ENCODE measurements at places on chromosomes 12 and 14. TPM values are rescaled to one million over a fixed set of nuclear protein-coding genes. Genes with fewer than 3 reads are reported as not detected.

DNA sequence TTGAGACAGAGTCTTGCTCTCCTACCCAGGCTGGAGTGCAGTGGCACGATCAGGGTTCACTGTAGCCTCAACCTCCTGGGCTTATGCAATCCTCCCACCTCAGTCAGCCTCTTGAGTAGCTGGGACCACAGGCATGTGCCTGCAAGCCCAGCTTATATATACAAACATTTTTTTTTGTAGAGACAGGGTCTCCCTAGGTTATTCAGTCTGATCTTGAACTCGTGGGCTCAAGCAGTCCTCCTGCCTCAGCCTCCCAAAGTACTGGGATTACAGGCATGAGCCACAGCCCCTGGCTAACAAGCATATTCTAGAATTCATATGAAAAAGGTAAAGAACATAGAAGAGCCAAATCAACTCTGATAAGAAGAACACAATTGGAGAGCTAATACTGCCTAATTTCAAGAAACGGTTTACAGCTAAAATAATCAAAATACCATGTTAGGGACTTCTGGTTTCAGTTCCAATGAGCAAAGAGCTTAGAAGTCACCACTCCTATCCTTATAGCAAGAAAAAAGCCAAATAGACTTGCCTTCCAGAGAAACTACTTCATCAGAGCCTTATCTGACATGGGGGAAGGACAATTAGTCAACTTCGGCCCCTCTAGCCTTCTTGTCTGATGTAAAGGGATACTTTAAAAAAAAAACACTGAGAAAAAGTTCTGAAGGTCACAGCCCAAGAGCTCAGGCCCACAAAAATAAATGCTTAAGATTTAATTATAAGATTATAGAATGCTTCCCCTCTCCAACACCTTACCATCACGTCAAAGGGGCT, 37.6 kb downstream of the TMEM116 start:
- H3K27me3 ChIP-seq = no peaks in the 10 kb centered on the region
- no peaks in the 10 kb centered on the region for H3K4me1 ChIP-seq
- H3K4me3 ChIP-seq = no peak overlapping the region
- H3K27ac ChIP-seq = no peak overlapping the region
- no peaks in the 10 kb centered on the region for H3K36me3 ChIP-seq

DNA sequence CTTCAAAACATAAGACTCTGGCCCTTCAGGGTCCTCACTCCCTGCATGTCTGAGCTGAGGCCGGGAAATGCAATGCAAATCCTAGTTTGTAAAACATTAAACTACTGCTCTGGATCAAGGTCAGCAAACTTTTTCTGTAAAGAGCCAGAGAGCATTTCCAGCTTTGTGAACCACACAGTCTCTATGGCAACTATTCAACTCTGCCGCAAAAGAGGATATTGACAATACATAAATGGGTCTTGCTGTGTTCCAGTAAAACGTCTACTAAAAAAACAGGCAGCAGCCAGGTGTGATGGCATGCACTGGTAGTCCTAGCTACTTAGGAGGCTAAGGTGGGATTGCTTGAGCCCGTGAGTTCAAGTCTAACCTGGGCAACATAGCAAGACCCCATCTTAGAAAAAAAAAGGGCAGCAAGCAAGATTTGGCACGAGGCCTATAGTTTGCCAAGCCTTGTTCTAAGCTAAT, 22.3 kb downstream of the DDX24 start:
- no peak for DNase-seq
- H3K36me3 ChIP-seq = peaks cover 63% of the 10 kb centered on the region
- H3K4me1 ChIP-seq = peaks cover 13% of the 10 kb centered on the region
- no peaks in the 10 kb centered on the region for H3K27me3 ChIP-seq

DNA sequence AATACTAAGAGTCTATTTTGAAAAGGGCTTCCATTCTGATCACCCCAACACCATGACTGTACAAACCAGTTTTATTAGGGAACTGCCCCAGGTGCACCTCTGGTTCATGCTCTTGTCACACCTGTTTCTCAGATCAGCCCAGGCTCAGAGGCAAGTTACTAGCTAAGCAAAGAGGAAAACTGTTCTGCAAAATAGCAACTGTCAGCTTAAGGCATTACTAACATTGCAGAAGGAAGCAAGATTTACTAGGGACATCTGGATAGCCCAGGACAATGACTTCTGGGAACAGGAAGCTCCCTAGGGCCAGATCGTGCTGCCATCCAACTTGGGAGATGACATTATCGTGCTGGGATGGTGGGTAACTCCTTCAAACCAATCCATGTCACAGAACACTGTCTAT, 30.1 kb downstream of the ANAPC7 start:
- no peaks in the 10 kb centered on the region for H3K4me1 ChIP-seq
- peaks cover 72% of the 10 kb centered on the region for H3K36me3 ChIP-seq
- DNase-seq = no peak
- H3K27ac ChIP-seq = no peak overlapping the region
- H3K27me3 ChIP-seq = no peaks in the 10 kb centered on the region

DNA sequence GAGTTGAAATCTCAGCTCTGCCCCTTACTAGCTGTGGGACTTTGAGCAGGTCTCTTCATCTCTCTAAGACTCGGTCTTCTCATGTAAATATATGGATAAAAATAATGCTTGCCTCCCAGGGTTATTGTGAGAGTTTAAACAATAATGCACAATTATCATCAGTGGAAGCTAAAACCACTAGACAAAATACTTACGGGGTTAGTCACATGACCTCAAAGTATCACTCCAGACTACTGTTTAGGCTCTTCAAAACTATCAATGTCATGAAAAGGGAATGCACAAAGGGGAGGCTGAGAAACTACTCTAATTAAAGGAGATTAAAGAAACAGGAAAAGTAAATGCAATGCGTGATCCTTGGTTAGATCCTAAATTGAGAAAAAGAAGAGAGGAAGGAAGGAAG, 24.5 kb upstream of the TSPAN11 start:
- H3K4me1 ChIP-seq = no peaks in the 10 kb centered on the region
- no peaks in the 10 kb centered on the region for H3K36me3 ChIP-seq
- no peak overlapping the region for H3K27ac ChIP-seq
- DNase-seq = no peak

- no peak for DNase-seq
- no peak overlapping the region for H3K4me3 ChIP-seq
- no peaks in the 10 kb centered on the region for H3K27me3 ChIP-seq
- no peaks in the 10 kb centered on the region for H3K36me3 ChIP-seq
- no peak overlapping the region for H3K27ac ChIP-seq
Observed at GRCh38 chr12:24462946-24463345, 486.0 kb downstream of the BCAT1 start.

DNA sequence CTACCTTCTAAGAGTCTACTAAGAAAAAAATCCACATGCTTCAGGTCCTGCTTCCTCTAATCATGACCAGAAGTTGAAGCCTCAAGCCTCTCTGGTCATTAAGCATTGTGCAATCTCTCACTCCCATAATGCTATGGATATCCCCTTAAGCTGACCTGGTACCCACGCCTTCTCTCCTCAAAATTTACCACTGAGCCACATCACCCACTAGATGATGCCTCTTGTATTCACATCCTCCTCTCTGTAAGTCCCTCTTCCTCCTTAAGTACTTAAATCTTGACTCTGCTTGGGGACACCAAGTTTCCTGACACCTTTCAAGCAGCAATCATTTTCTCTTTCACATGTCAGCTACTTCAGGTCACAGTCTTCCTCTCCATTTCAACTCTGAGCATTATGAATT, 9.8 kb downstream of the GALNT4 start:
- H3K27ac ChIP-seq = no peak overlapping the region
- no peaks in the 10 kb centered on the region for H3K27me3 ChIP-seq
- no peak overlapping the region for H3K4me3 ChIP-seq
- H3K4me1 ChIP-seq = peaks cover 27% of the 10 kb centered on the region

GRCh38 chr12:120713861-120714482, 3.7 kb downstream of the UNC119B start:
- H3K27me3 ChIP-seq = no peaks in the 10 kb centered on the region
- peaks cover 47% of the 10 kb centered on the region for H3K4me1 ChIP-seq
- DNase-seq = peak; percentile 87
- no peak overlapping the region for H3K4me3 ChIP-seq

DNA sequence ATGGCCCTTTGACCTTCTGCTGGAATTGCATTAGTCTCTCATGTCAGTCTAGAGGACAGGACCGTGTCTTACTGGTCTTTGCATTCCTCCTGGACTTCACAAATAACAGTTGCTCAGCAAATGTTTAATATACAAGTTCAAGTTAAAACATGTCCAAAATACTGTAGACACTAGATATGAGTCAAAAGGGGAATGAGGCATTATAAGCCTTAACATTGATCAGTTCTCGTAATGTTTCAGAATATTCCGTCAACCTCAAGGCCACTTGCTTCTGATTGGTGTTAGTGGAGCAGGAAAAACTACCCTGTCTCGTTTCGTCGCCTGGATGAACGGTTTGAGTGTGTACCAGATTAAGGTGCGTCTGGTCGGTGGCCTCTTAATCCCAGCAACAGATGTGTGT, 59.9 kb downstream of the HSP90AA1 start:
- no peak for DNase-seq
- no peaks in the 10 kb centered on the region for H3K27me3 ChIP-seq
- peaks cover 51% of the 10 kb centered on the region for H3K36me3 ChIP-seq
- no peak overlapping the region for H3K27ac ChIP-seq

- no peak overlapping the region for H3K4me3 ChIP-seq
- H3K27ac ChIP-seq = no peak overlapping the region
- no peaks in the 10 kb centered on the region for H3K27me3 ChIP-seq
- no peaks in the 10 kb centered on the region for H3K36me3 ChIP-seq
- peak; percentile 7 for DNase-seq
- H3K4me1 ChIP-seq = no peaks in the 10 kb centered on the region
Observed at GRCh38 chr12:125773033-125773640, 707.9 kb downstream of the AACS start.

GRCh38 chr12:33817713-33818112, 204.6 kb upstream of the ALG10 start:
- H3K4me1 ChIP-seq = no peaks in the 10 kb centered on the region
- H3K4me3 ChIP-seq = no peak overlapping the region
- H3K27ac ChIP-seq = no peak overlapping the region

- H3K4me1 ChIP-seq = peaks cover 9% of the 10 kb centered on the region
- no peak overlapping the region for H3K27ac ChIP-seq
- H3K27me3 ChIP-seq = no peaks in the 10 kb centered on the region
Observed at GRCh38 chr14:75636100-75636692, 24.5 kb downstream of the ERG28 start.

DNA sequence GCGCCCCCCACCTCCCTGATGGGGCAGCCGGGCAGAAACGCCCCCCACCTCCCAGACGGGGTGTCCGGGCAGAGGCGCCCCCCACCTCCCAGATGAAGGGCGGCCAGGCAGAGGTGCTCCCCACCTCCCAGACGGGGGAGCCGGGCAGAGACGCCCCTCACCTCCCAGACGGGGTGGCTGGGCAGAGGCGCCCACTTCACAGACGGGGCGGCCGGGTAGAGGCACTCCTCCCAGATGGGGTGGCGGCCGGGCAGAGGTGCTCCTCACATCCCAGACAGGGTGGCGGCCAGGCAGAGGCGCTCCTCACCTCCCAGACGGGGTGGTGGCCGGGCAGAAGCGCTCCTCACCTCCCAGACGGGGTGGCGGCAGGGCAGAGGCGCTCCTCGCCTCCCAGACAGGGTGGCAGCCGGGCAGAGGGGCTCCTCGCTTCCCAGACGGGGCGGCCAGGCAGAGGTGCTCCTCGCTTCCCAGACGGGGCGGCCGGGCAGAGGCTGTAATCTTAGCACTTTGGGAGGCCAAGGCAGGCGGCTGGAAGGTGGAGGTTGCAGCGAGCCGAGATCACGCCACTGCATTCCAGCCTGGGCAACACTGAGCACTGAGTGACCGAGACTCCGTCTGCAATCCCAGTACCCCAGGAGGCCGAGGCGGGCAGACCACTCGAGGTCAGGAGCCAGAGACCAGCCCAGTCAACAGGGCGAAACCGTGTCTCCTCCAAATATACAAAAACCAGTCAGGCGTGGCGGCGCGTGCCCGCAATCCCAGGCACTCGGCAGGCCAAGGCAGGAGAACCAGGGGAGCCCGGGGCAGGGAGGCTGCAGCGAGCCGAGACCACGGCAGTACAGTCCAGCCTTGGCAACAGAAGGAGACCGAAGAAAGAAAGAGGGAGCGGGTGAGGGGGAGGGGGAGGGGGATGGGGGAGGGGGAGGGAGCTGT, 12.9 kb upstream of the PXN start:
- H3K27ac ChIP-seq = no peak overlapping the region
- H3K36me3 ChIP-seq = no peaks in the 10 kb centered on the region
- no peak for DNase-seq
- no peaks in the 10 kb centered on the region for H3K27me3 ChIP-seq
- H3K4me1 ChIP-seq = peaks cover 9% of the 10 kb centered on the region

DNA sequence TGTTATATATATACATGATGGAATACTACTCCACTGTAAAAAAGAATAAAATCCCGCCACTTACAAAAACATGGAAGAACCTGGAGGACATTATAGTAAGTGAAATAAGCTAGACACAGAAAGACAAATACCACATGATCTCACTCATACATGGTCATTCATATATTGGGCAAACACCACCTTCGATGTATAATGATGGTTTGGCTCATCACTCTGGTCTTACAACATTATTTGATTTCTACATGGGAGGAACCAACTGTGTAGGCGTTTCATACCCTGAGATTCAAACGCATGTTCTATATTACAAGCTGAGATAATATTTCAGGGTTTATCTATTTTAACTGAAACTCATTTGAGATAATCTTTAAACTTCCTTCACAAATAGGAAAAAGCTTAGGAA, 48.3 kb downstream of the ABCD2 start:
- H3K4me3 ChIP-seq = no peak overlapping the region
- no peaks in the 10 kb centered on the region for H3K27me3 ChIP-seq
- no peaks in the 10 kb centered on the region for H3K36me3 ChIP-seq
- peaks cover 30% of the 10 kb centered on the region for H3K4me1 ChIP-seq

DNA sequence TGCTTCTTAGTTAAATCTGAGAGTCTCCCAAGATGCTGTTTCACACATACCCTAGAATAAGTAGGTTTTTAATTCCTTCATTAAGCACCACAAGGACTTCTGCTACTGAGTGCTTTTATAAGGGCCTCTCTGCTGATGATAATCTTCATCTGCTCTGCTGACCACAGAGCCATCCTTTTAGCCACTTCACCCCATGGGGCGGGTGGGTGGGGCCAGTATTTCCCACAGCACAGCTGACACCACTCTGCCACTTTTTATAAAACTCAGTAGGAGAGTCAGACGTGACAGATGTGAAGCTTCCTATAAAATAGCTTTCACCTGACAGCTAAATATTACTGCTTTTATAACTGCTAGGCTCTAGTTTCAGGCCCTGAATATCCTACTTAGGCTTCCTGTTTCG, 20.3 kb downstream of the FCF1 start:
- H3K36me3 ChIP-seq = peaks cover 5% of the 10 kb centered on the region
- no peak overlapping the region for H3K4me3 ChIP-seq
- H3K4me1 ChIP-seq = no peaks in the 10 kb centered on the region
- H3K27me3 ChIP-seq = no peaks in the 10 kb centered on the region
- H3K27ac ChIP-seq = no peak overlapping the region

DNA sequence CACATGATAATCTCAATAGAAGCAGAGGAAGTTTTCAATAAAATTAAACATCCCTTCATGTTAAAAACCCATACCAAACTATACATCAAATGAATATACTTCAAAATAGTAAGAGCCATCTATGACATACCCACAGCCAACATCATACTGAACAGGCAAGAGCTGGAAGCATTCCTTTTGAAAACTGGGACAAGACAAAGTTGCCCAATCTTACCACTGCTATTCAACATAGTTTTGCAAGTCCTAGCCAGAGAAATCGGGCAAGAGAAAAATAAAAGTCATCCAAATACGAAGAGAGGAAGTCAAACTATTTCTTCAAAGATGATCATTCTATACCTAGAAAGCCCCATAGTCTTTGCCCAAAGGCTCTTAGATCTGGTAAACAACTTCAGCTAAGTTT, 454.7 kb upstream of the PRICKLE1 start:
- H3K27me3 ChIP-seq = no peaks in the 10 kb centered on the region
- H3K4me3 ChIP-seq = no peak overlapping the region
- DNase-seq = no peak

Gene CBLN3
- 1.7 TPM for total RNA-seq

Gene ANAPC5
- 153 TPM for total RNA-seq

Gene MRPL42
- 88.3 TPM for total RNA-seq

Gene SYT1
- total RNA-seq = 2.1 TPM

Gene NYNRIN
- total RNA-seq = 8.4 TPM

Gene NOS1
- not detected for total RNA-seq

Measured in Calu3 (cell line).